ENCODE measurements at places on chromosomes 11 and 22. TPM values are rescaled to one million over a fixed set of nuclear protein-coding genes. Genes with fewer than 3 reads are reported as not detected.

KDM4E gene
- not detected for total RNA-seq

MGAT3 gene
- 0.37 TPM for total RNA-seq

PRRG4 gene
- total RNA-seq = 0.51 TPM

HSCB gene
- 10.9 TPM for total RNA-seq

MYOD1 gene
- not detected for total RNA-seq

SLC37A2 gene
- total RNA-seq = 2.0 TPM

DNA sequence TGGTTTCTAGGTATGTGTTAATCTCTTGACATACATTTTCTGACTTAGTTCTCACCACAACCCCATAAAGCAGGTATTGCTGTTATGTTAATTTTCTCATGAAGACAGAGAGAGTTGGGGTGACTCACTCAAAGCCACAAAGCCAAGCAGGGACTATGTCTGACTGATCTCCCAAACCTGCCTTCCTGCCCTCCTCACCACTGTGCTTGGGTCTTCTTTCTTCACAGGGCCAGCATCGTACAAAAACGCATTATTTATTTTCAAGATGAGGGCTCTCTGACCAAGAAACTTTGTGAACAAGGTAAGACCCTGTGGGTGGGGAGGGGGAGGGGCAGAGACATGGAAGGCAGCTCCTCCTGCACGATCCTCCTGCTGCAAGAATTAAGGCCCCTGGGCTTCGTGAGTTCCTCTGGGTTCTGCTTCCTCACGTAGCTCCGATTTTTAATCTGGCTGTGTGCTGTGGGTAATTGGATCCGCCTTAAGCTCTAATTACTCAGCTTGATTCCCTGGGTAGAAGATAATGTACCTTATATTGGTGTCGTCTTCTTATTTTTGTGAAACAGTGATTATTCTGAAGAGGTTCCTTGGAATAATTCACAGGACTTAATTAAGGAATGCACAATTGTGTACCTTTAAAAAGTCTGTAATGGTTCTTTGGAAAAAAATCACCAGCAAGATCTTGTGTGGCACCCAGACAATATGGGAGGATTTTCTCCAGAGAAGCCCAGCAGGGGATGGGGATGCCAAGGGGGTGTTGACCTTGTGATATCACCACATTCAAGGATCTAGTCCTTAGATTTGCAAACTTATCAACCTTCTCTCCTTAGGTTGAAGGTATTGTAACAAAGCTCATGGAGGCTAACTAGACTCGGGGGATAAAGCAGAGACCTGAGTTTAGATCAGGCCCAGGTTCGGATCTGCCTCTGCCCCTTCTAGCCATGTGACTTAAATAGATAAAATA, 112.9 kb downstream of the SPON1 start:
- peak; percentile 3 for DNase-seq

GRCh38 chr11:57338142-57338541, at the start of gene P2RX3:
P2RX3 (plus strand) TSS chr11:57338352; CDS start chr11:57338551, 199 bp downstream.
- no peak for DNase-seq

DNA sequence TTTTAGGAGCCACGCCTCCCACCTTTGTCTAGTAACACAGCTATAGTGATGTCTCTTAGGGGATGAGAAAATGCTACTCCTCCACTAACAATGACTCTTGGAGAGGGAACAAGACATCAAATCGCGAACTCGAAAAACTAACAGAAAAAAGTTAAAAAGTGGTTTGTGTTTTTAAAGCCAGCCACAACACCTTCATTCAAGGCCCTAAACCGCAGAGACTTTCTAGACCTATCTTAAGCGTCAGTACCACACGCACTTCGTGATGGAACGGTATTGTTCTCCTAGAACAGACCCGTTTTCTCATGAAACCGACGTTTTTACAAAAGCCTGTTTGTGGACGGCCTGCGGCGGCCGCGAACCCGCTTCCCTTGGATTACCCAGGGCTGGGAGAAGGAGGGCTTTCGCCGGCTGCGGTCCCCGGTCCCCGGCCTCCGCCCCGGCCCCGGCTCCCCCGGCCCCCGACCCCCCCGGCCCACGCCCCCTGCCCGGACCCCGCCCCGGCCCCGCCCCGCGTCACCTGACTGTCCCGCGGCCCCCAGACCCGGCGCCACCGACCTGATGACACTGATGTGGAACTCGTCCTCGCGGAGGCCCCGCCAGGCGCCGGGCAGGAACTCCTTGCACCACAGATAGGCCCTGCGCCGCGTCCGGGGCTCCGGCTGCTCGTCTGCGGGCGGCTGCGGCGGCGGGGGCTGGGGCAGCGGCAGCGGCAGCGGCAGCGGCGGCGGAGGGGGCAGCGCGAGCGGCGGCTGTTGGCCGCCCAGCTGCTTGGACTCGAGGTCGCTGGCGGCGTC, 718 bp downstream of the CHKA start:
- peak; percentile 86 for DNase-seq

- no peak for DNase-seq
Measured at GRCh38 chr11:97157221-97157740, 767.5 kb downstream of the JRKL start.

DNA sequence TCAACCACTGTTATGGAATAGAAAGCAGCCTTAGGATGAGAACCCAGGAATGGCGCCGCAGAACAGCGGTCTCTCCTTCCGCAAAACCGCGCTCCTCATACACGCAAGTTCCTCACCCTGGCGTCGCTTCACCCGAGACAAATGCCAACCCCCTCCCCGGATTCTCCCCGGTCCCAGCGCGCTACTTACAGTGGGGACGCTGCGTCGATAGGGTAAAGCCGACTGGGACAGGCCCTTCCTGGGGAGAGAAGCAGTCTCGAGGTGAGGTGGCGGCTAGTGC, 287 bp downstream of the RPS13 start:
- no peak for DNase-seq

- DNase-seq = no peak
Measured at GRCh38 chr22:44147008-44147645, 33.6 kb upstream of the PARVG start.

DNA sequence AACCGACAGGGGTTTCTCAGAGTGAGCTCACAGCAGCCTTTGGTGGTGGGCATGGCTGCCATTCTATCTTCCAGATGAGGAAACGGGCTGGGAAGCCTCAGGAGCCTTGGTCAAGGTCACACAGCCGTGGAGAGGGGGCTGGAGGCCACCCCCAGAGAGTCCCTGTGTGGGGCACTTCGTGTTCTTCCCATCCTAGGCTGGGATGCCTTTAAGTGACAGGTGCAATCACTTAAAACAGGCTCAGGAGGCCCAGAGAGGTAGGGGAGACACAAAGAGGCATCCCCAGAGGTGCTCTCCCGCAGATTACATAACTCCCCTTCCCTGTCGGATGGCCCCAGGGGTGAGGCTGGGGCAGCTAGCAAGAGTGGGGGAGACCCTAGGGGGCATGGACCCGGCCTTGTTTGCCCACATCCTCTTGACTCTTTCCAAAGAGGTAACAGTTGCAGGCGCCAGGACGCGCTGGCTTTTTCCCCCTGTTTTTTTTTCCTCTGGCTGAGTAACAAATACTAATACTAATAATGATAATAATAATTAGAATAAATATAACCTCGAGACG, 17.5 kb upstream of the SHISAL1 start:
- DNase-seq = no peak

DNA sequence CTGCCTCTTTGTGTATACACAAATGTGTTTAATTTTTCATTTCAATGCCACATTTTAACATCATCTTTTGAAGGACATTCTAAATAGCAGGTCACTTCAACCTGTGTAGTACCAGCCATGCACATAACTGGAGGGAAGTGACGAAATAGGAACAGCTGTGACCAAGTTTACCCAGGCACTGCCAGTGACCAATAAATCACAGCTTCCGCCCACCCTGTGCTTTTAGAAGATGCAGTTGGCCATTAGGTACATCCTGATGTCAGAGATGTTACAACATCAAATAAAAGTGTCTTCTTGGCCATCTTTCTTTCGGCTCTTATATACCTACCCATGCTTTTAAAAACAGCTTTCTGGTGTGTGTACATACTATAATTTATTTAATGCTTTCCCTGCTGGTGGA, 7.8 kb downstream of the LDLRAD3 start:
- DNase-seq = no peak

- DNase-seq = no peak
Measured at GRCh38 chr11:121904148-121904547, 211.9 kb downstream of the BLID start.

DNA sequence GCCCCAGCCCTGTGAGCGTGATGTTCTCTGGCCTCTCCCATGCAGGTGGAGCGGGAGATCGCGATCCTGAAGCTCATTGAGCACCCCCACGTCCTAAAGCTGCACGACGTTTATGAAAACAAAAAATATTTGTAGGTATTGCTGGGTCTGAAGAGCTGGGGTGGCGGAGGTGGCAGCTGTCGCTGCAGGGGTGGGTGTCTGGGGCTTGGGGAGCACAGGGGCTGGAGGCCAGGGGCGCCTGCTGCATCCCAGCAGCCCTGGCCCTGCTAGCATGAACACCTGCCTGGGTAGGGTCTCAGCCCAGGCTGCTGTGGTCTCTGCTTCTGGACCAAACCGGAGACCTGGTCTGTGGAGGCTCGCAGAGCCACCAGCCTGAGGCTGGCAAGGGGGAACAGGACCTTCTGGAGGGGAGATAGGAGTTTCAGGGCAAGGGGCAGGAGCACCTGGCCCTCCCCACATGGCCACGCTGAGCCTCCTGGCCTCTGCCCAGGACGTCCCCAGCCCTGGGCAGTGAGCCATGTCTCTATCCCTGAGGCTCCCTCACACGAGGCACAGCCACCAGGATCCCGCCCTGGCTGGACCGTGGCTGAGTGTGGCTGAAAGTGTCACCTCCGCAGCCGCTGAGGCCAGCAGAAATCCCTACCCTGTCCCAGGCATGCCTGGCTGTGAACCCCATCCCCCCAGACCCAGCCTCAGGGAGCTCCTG, 48.2 kb downstream of the MOB2 start:
- DNase-seq = no peak

DNA sequence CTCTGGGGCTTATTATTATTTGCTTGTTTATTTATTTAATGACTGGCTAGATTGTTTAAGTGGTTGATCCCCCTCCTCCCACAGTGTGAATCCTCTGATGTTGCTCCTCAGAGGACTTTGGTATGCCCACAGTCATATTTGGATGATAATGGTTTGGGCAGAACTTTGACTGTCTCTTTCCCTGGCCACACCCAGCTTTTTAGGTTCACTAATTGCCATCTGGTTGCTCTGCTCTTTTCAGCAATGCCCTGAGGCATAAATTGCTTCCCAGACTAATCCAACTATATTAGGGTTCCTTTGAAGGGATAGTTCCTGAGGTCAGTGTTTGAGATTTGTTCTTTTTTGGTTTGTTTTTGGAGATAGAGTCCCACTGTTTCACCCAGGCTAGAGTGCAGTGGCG, 99.3 kb upstream of the RRM1 start:
- no peak for DNase-seq

DNA sequence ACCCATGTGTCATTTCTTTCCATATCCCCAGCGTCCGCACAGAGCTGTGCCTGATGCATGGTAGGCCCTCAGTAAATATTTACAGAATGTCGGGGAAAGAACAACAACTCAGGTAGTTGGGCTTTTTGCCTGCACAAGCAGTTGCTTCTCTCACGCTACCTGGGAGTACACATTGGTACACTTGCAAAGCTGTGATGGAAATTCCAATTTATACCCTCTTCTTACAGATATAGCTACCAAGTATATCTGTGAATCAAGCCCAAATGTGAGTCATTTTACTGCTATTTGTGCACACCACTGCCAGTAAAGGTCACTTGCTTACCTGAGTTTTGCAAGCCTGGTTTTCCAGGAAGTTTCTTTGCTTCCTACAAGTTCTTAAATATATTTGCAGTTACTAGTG, 333.0 kb upstream of the NARS2 start:
- DNase-seq = no peak

GRCh38 chr11:20193307-20193706, 33.0 kb upstream of the DBX1 start:
- DNase-seq = no peak

DNA sequence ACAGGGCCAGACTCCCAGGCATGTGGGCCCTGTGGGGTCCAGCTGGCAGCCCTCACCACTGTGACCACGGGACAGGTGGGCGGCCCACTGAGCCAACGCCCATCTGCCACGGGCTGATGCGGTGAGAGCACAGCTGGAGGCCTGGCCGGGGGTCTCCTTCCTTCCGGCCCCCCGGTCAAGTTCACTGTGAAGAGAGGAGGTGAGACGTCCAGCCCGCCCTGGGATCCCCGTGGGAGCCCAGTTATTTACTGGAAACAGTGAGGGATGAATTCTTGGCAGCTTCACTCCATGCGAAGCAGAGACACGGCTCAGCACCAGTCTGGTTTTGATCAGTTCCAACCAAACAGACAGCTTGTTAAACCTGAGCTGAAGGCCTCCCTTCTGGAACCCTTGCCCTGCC, 38.7 kb downstream of the WNT11 start:
- no peak for DNase-seq

DNA sequence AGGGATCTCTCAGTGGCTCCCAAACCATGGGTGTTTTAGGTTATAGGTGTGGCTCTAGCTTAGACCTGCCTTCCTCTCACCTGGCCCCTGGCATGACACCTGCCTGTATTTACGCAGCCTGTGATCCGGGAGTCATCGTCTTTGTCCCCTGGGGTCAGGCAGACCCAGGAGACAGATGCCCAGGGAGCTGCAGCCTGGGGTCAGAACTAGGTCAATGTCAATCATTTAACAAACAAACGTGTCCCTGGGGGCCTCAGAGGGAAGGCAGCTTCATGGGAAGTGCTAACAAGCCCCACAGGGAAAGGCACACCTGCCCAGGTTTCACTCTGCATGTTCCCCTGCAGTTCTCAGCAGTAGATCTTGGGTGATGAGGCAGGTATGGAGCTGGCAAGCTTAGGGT, 12.0 kb downstream of the BACE1-AS start:
- DNase-seq = no peak

DNA sequence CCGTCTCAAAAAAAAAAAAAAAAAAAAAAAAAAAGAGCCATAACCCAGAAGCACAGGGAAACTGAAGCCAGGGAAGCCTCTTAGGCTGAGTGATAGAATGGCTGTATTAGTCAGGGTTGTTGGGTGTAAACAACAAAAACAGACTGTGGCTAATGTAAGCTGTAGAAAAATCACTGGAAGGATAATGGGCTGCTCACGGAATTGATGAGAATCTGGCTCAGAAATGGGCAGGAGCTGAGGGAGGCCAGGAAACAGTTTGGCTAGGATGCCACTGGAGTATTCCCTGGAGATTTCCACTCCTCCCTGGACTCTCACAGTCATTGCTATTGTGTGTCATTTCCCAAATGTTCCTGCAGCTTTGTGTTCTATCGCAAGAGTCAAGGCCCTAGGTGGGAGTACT, 22.4 kb downstream of the SLC22A6 start:
- DNase-seq = no peak

GRCh38 chr11:86251345-86251744, 6.8 kb downstream of the EED start:
- DNase-seq = no peak

DNA sequence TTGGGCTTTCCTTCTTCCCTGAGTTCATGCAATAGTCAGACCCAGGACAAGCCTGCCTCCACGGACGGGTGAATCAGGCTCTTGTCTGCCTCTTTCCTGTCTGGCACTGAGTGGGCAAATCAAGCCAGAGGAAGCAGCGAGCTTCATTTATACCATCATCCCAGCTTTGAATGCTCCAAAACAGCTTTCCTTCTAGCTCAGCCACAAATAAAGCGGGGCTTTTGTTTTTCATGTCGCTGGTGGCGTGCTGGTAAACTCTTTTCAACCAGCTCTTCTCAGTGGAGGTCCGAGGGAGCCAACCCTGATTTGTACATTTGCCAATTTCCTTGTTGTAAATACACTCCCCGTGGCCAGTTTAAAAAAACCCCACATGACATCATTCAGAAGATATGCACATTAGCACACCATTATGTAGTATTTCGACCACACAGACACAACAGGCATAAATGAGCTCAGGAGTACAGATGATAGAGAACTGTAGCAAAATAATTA, 8.6 kb downstream of the C11orf91 start:
- DNase-seq = no peak

- DNase-seq = peak; percentile 83
Measured at GRCh38 chr22:37282385-37282677, at the start of gene CYTH4. CYTH4 (plus strand) TSS chr22:37282508; CDS start chr22:37282570, 62 bp downstream.

- DNase-seq = no peak
Measured at GRCh38 chr22:23800297-23801237, 13.8 kb downstream of the SMARCB1 start.

Data from CD8-positive, alpha-beta memory T cell (primary cell).